HS-27A (cell line): ENCODE measurements at places on chromosomes 11 and 22.

DNA sequence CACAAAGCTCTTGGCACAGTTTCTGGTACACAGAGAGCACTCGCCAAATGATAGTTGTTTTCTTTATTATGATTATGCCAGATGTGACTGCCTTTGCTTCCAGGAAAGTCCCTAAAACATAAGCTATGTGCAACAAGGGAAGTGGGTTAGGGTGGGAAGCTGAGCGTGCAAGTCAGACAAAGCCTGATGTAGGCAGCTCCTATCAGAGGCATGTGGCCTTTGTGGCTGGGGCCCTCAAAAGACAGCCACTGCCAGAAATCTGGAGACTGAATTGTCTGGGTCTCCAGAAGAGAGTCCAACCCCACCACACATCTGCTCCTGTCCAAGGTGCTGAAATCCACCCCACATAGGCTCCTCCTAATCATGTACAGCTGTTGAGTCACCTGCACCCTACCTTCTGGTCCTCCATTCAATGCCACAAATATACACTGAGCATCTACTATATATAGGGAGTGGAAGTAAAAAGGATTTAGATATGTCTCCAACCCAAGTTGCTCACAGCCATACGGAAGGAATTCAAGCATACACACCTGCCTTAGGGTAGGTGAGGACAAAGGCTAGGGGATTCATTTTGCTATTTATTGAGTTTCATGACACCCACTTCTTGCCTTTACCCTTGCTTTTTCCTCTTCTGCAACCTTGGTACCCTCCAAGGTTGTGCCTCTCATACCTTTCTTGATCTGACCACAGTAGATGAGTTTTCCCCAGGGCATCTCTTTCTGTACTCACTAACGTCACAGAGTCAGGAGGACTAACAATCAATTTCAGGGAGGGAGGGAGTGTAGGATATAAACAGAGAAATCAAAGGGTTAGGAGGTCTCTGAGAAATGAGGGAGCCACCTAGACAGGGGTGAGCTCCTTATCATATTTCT is 12.4 kb downstream of the SEC14L3 start:
- DNase-seq, result no peak

DNA sequence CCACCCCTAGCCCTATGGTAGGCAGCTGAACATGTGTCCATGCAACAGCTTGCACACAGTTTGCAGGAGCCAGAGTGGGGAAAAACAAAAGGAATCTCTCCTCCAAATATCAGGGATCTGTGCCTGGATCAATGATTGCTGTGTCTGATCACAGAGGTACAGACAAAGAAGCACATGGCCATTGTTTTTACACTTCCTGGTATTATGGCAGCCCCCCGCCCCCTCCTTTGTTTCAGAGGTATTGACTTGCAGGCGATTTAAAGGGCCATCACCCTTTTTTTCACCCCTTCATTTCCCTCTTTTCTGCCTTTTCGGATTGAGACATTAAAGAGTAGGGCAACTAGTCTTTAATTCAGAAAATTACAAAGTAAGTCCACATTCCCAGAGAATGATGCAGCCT is 453.0 kb upstream of the LUZP2 start:
- no peak for DNase-seq

- no peak for DNase-seq
Measured at GRCh38 chr11:116928102-116928777, 90.8 kb upstream of the APOA1 start.

DNA sequence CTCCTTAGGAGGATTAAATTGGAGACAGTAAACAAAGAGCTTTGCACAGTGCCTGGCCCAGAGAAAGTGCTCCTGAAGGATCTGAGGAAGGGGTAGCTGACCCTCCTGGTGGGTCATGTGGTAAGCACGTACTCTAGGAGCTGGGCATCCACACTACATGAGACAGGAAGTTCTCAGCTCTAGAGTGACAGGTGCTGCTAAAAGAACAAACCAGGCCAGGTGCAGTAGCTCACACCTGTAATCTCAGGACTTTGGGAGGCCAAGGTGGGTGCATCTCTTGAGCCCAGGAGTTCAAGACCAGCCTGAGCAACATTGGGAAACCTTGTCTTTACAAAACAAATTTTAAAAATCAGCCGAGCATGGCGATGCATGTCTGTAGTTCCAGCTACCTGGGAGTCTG is 13.1 kb downstream of the SLC43A1 start:
- no peak for DNase-seq

- no peak for DNase-seq
Measured at GRCh38 chr11:36292311-36292722, 3.1 kb upstream of the COMMD9 start.

GRCh38 chr11:56909563-56909962 is 79.2 kb upstream of the OR5AK2 start:
- no peak for DNase-seq

- DNase-seq, result no peak
Measured at GRCh38 chr11:113856966-113857759, 18.2 kb downstream of the USP28 start.

- no peak for DNase-seq
Measured at GRCh38 chr11:45756384-45757010, 48.5 kb upstream of the SLC35C1 start.

GRCh38 chr11:77144196-77144856 is 16.3 kb downstream of the MYO7A start:
- no peak for DNase-seq

DNA sequence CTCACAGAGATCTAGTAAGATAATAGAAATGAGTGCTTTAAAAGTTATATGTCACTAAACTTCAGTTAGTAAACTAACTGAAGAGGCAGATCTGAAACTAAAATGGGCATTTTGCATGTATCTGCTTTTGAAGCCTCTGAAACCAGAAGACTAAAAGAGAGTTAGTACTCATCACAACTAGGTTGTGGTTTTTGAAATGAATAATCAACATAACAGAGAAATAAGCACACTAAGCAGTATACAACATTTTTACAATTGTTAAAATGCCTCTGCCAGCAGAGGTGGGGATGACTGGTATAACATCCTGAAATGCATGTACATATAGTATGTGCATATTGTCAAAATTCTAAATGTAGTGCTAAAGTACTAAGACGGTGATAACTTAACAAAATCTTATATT is 564.5 kb downstream of the DLG2 start:
- DNase-seq, result no peak

GRCh38 chr11:123460012-123460700 is 30.1 kb downstream of the GRAMD1B start:
- DNase-seq, result no peak

DNA sequence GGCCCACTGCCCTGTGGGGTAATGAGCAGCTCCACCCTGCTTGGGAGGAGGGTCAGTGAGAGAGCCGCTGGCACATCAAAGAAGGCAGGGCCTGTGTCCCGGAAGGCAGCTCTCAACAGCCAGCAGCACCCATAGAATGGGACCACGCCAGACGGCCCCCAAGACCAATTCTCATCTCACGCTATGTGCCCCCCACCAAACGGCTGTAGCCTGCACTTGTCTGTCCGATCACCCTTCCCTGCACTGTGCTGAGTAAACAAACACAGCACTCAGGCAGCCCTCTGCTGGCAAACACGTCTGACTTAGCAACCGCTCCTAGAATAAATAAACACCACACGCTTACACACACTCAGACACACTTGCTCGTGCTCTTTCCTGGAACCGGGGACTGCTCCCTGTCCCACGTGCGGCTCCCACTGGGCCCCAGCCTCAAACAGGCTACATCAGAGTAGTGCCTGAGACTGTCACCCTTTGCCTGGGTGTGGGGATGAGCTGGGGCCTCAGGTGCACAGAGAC is 53.2 kb upstream of the CDON start:
- no peak for DNase-seq

DNA sequence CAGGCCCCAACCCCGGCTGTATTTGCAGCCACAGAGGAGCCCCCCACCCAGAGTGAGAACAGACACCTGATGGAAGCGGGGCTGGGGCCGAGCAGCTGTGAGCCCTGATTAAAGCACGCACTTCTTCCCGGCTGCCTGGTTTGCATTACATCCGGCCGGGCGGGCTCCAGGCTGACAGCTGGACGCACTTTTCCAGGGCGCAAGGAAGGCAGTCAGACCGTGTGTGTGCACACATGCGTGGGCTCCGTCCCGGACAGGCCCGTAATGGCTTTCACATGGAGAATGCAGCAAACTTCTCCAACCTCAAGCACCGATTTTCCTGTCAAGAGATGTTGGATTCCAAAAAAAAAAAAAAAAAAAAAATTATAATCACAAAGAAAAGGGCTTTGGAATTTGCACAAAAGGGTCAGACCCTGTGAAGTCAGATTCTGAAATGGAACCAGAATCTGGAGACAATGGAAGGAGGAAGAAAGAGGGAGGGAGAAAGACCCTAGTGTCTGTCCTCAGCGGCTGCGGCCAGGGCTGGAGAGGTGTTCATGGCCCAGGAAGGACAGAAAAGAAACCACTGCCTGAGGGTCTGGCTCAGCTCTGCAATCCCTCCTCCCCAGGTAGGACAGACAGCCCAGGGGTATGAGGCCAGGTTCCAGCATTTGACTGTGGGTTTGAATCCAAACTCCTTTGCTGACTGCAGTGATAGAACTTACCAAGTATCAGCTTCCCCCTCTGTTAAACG is 365.5 kb downstream of the MN1 start:
- no peak for DNase-seq

DNA sequence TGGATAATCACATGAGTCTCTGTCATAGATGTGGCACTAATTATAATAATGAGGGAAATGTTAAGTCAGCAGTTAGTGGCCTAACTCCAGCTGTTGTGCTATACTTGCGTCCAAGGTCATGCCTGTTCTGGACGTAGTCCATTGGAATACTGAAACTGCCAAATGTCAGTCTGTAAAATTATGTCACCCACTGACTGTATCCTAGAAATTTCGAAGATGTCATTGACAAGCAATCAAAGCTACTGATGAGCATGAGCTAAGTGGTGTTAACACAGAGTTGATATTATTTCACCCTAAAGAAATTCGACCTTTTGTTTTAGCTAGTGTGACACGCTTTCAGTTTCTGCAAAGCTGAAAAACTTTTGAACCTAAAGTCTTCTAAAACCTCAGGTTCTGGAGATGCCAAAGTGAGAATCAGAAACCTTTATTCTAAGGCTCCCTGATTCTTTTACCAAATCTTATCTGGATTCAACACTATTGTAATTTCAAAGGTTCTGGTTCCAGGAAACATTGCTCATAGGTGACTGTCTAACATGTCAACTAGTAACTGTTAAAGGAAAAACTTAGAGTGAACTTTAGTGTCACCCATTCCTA is 14.9 kb upstream of the ME3 start:
- no peak for DNase-seq

- no peak for DNase-seq
Measured at GRCh38 chr11:45501392-45502225, 163.8 kb downstream of the CHST1 start.

DNA sequence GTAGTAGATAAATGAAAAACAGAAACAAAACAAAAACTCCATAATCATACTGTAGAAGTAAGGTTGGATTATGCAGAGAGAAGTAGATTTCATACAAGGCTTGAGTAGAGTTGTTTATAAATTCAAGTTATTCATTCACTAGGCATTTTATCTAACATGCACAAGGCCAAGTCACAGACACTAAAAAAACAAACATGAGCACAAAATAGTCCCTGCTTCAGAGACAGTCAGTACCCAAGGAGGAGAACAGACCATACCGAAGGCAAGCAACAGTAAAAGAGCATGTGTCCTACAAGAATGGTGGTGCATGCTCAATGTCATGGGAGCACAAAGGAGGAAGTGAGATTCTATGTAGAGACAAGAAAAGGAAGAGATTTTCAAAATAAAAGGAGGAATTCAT is 796.5 kb upstream of the LRRC4C start:
- DNase-seq, result no peak

DNA sequence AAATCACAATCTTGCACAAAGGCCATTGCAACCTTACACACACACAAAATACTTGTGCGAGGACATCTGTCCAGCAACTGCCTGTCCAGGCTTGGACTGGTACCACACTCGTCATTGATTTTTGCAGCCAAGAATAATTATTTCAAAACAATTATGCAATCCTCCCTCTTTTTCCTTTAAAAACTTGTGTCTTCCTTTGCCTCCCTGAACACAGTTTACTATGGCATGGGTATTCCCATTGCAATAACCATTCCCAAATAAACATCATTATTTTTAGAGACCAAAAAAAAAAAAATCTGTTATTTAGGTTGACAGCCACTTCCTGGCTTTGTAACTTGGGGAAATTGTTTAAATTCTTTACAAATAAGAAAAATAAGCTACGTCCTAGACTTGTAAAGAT is 54.0 kb downstream of the C11orf91 start:
- no peak for DNase-seq

GRCh38 chr22:47167056-47167455 is 404.6 kb downstream of the TBC1D22A start:
- no peak for DNase-seq

- peak; percentile 84 for DNase-seq
Measured at GRCh38 chr11:31655483-31655882, 145.9 kb downstream of the ELP4 start.

- DNase-seq, result no peak
Measured at GRCh38 chr11:104410336-104410735, 246.4 kb upstream of the PDGFD start.

DNA sequence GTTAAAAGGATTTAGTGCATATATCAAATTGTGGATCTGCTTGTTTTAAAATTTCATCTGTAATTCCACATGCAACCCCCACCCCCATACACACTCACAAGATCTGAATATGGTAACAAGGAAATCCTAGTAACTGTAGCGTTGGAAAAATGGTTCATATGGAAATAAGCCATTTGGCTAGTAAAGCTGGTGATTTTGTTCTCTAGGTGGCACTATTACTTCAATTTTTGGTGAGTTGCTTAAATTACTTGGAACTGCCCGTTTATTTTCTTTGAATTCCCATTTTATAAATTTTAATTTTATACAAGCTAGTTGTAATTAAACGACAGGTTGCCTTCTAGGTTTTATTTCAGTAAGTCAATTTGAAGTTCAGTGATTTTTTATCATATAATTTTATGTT is 5.3 kb downstream of the BDNF start:
- no peak for DNase-seq

- no peak for DNase-seq
Measured at GRCh38 chr22:48660104-48660789, 1167.4 kb downstream of the BRD1 start.

DNA sequence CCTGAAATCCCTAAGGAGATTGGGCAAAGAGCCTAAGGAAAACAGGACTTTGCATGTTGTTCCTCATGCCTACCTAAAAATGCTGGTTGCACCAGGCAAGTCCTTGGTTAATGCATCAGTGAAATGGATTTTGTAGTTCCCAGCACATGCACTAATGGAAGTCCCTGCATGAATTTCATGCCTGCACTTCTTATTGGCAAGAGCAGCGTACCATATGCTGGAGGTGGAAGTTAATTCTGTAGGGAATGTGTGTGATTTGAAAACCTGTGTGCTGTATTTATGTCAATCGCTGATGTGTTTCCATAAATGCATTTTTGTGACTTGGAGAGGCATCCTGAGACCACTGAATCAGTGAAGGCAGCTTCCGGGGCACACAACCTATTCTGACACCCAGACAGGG is 140.3 kb upstream of the MTNR1B start:
- DNase-seq, result no peak

DNA sequence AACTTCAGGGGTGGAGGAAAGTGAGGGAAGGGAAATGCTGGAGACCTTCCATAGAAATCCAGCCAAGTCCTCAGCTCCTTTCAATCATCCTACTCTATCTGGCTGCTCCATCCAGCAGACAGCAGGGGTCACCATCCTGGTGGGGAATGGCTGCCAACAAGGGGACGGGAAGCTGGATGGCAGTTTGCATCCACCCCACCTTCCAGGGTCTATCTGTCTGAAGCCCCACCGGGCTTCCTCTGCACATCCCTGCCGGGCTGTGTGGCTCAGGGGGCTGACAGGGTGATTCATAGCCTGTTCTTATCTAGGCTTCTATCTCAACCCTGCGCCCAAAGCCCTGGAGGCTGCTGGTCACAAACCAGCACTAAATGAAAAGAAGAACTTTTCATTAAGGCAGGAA is 1.1 kb downstream of the SYTL2 start:
- DNase-seq, result no peak
